ENCODE measurements at places on chromosomes 13 and 19.

DNA sequence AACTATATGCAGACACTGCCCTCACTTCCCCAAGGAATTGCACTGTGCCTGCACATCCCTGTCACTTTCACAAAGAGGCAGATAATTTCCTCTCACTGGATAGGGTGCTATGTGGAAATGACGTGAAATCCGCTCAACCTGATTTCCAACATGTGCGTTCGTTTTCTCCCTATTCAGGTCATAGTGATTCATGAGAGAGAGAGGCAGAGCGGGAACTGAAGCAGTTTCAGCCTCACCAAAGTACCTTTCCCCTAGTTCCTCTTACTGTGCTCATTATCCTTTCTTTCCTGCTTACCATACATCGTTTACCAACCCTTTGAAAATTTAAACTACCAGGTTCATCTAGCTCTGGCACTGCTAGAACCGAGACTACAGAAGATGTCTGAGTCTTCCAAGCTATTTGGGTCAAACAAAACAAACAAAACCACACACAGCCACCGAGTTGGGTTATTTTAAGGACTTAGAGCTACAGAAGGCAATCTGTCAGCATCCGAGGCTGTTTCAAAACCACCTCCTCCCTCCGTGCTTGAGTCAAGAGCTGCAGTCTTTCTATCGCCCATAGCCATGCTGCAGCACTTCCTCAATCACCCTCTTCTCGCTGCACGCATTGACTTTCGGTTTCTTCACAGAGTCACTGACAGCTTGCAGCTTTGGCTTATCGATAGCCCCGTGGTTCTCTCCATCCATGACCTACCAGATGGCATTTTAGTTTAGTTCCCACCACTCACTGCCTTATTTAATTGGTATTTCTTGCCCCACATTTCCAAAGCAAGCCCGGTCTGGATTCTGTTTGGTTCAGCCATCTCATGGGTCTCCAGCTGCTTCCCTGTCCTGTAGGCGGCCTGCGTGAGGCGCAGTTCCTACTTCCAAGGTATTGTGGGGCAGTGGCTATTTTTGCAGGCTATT is 1395.8 kb downstream of the EFNB2 start:
- DNase-seq, result peak; percentile 68

GRCh38 chr19:38209671-38210457 is 14.2 kb downstream of the DPF1 start:
- peak; percentile 56 for DNase-seq

DNA sequence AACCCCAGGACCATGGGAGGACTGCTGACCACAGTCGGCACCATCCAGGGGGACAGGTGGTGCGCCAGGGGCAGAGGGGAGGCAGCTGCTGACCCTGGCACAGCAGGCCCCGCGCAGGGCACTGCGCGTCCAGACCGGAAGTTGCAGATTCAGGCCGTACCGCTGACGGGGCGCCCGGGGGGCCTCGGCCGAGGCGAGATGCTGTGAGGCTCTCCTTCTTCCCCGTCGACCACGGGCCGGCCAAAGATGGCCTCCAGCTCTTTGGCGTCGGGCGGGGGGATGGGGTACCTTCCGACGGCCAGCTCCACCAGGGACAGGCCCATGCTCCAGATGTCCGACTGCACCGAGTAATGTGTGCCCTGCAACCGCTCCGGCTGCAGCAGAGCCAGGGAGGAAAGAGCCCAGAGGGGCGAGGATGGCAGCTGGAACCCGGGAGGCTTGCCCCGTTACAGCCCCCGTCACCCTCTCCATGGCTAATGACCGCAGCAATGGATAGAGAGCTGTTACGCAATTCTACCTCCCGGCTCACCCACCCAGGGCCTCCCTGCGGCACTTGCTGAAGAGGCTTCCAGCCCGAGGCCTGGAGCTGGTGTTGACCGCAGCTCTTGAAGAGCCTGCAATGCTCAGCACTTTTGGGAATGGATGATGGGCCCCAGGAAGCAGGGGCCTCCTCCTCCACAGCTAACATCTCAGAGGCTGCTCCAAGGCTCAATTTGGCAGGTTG is 24.7 kb downstream of the MAP2K2 start:
- no peak for DNase-seq

GRCh38 chr13:113420833-113421600 is 32.3 kb downstream of the ADPRHL1 start:
- no peak for DNase-seq

GRCh38 chr13:45372189-45373161 is 31.5 kb upstream of the TPT1 start:
- peak; percentile 70 for DNase-seq

DNA sequence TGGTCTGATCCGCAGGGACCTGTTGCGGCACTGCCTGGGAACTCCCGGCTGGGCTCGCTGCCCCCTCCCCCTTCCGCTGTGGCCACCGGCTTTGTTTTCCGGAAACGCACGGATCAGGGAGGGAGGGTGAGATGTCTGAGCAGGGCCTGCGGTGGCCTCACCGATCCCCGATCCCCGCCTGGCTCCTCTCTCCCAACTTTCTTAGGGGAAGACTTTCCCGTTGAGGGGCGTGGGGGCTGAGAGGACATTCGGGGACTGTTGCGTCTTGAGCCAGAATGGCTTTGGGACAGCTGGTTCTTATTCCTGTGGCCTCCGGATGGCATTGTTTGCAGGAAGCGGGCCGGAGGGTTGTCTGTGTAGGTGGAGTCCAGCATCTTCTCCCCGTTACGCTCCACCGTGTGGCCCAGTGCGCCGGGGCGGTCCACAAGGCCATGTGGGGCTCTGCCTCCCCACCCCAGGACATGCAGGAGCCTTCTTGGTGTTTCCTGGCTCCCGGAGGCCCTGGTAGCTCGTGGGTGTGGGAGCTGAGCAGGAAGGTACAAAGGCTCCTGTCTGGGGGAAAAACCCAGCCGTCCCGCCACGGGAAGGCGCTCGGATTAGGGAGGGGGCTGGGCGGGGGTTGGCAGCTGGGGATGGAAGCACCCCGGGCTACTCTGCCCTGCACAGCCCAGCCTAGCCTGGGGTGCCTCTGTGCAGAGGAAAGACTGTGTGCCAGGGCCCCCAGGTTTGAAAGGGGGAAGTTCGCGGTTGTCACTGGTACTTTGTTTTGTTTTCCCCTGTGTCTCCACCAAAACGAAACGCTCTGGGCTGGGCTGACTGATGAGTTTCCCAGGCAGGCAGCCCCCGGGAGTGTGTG is 1.3 kb downstream of the CSNK1G2 start:
- DNase-seq, result peak; percentile 82

DNA sequence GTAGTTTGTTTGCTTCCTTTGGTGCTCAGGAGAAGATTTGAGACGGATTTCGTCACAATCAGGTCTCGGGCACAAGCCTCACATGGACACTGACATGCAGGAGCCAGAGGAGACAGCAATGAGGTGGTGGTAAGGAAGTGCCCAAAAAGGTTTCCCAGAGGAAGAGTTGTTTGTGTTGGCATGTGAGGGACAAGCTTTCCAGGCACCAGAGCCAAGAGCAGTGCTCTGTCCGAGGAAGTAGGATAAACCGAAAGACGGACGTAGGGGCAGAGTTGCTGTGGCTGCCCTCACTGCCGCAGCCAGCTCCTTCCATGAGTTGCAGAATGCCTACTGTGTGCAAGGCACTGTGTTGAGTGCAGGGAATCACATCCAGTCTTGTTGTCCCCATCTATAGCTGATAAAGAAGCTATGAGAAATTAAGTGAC is 27.7 kb downstream of the SAE1 start:
- DNase-seq, result no peak
